ENCODE measurements at places on chromosomes 3 and 15.

DNA sequence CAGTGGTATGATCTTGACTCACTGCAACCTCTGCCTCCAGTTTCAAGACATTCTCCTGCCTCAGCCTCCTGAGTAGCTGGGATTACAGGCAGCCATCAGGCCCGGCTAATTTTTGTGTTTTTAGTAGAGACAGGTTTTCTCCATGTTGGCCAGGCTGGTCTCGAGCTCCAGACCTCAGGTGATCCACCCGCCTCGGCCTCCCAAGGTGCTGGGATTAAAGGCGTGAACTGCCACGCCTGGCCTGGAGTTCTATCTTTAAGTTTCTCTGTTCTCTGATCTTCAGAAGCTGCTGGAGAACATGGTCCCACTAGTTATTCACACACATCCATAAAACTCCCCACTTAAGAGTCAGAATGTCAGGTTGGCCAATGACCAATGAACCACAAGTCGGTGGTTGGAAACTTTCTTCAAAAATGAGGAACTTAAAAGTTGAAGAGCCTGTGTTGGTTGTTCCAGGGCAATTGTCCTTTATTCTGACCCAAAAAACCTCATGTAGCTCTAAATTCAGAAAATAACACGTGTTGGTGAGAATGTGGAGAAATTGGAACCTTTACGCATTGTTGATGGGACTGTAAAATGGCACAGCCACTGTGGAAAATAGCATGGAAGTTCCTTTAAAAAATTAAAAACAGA lies 55.9 kb upstream of the PIK3CB start:
- no peak for DNase-seq

DNA sequence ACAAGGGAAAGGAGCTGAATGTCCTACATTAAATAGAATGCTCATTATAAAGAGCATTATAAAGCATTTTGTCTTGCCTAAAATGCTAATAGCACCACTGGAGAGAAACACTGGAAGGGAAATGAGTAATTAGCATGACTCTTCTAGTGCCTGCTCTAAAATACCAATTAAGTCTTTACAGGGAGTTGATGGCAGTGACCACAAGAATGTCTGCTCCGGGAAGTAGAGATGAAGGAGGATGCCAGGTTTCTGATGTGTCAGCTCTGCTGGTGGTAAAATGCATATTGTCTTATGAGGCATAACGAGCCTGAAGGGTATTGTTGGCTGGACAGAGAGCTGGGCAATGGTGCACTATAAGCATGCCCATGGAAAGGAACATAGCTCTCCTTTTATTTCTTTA lies 49.5 kb downstream of the MYLK start:
- no peak for DNase-seq

- DNase-seq = no peak
Measured at GRCh38 chr3:40267937-40268724, 41.4 kb upstream of the EIF1B start.

DNA sequence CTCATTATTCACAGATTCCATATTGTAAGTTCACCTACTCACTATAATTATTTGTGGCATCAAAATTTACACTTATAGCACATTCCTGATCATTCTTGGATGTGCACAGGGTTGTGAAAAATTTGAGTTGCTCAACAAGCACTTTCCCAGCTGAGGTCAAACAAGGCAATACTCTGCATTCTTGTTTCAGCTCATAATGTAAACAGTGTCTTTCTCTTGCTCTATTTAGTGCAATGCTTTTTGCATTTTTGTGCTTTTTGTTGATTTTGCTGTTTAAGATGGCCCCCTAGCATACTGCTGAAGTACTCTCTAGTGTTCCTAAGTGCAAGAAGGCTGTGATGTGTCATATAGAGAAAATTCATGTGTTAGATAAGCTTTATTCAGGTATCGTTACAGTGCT lies 66.7 kb upstream of the TNIK start:
- DNase-seq = no peak

- no peak for DNase-seq
Measured at GRCh38 chr3:184746131-184747120, 34.6 kb upstream of the MAGEF1 start.

DNA sequence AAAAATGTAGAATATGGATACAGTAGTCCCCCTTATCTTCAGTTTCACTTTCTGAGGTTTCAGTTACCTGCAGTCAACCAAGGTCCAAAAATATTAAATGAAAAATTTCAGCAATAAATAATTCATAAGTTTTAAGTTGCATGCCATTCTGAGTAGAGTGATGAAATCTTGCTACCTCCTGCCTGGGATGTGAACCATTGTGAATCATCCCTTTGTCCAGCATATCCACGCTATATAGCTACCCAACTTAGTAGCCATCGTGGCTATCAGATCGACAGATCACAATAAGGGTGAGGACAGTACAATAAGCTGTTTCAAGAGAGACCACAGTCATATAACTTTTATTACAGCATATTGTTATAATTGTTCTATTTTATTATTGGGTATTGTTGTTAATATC lies 1.2 kb upstream of the LARS2 start:
- no peak for DNase-seq

GRCh38 chr3:193735850-193736249 lies 142.8 kb downstream of the OPA1 start:
- DNase-seq = no peak

DNA sequence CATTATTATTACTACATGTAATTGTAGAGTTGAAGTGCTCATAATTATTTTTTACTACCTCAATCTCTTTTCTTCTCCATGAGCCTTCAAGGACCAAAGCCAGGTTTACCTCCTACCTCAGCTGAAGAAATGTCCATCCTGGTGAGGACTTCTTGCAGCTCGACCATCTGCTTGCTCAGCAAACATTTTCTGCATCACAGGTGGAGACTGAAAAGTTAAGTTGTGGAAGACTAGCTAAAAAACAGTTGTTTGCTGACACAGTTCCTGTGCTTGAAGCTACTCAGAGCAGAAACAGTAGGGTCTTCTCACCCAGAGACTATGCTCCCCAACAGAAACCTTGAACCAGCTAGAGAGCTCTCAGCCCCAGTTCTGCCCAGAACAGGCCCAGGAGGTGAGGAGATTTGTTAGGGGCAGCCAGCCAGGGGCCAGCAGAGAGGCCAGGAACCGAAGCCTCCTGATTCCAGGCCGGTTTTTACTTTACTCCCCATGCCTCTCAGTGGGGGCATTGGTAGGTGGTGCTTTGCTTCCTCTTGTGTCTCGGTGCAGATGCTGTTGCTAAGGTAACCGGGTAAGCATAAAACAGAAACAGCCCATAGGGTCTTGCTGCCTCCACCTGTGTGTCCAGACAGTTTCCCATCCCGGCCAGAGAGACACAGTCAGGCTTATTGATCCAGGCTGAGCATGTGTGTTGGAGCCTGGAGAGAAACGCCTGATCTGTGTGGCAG lies 54.9 kb downstream of the CCNL1 start:
- no peak for DNase-seq

GRCh38 chr15:40108061-40108854 lies 421 bp downstream of the BMF start:
- DNase-seq = no peak

GRCh38 chr15:36642311-36642710 lies 62.9 kb downstream of the CDIN1 start:
- DNase-seq = no peak

- DNase-seq = no peak
Measured at GRCh38 chr3:55524565-55525244, 37.6 kb upstream of the WNT5A start.

DNA sequence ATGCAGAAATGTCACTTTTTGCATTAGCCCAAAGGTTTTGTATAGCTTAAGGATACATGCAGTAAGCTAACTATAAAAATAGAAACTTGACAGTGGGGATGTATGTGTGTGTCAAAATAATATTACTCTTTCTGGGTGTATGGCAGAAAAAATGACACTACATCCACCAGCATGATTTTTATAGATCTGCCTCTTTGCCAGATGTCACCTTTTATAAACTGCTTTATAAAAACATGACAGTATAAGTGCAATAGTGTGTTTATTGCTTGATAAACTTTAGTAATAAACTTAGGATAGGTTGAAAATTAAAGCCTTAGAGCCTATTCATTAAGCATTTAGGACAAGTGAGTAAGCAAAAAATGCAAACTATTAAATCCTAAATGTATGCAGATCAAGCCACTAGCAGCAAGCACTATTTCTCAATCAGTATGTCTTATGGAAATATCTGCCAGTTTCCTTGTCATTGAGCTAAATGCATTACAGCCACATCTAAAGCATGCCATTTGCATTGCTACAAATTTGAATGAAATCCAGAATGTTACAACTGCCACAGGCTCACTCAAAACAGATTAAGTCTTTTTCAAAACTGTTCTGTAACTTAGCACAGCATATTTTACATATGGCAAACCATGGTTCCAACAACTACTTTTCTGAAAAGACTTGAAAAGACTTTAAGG lies 935.0 kb downstream of the FHIT start:
- DNase-seq = no peak

DNA sequence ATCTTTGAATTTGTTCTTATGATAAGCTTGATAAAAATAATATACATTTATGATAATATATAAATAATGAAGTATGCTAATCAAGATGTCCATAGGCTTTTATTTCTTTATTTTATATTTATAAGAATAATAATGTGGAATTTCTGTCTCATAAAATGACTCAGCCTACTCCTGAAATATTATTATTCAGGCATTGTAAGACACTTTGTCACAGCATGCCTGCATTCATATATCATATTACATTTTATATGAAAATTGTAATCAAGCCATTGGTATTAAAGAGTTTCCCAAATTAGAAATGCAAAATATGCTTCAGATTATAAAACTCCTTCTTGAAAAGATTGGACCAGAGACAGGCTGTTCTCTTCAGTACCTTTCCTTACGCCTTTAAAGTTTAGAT lies 1303.7 kb upstream of the CADM2 start:
- DNase-seq = no peak

DNA sequence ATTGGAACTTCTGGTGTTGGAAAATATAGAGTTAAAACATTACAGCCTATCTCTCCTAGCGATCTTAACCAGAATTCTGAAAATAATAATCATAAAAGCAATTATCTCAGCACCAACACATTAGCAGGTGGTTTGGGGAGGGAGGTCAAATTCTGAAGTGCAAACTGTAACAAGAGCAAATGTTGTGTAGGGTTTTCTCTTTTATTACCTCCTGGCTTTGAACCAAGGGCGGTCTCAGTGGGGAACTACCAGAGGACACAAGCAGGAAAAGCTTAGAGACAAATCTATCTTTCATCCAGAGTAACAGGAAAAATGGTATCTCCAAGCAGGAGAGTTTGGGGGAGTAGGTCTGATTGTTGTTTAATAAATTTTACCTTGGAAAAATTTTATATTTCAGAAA lies 5.5 kb upstream of the ARRDC4 start:
- no peak for DNase-seq

DNA sequence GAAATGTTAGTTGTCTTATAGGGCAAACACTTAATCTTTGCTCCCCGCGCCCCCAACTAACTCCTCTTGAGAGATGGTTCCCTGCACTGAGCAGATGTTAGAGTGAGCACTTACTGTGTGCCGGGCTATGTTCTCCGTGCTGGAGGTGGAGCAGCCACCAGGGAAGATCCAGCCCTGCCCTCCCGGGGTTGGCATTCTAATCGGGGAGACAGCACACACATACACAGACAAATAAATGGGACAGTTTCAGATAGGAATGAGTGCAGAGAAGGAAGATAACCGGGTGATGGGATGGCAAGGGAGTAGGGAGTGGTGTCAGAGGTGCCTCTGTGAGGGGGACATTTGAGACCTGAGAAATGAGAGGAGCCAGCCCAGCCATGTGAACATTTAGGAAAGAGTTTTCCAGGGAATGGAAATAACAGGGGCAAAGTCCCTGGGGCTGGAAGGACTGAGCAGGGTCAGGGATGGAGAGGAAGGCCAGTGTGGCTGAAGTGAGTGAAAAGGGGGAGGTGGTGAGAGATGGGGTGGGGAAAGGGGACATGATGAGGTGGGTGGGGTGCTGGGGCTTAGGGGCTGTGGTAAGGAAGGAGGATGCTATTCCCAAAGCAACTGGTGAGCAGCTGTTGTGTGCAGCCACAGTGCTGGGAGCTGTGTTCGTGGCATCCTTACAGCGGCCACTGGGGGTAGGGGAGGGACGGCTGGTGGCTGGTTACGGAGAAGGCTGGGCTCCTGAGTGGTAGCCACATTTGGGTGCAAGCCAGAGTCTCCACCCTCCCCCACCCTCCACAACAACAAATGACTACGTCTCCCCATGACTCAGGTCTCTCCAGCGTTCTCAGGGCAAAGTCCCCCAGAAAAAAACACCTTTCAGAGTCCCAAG lies 15.4 kb upstream of the FGD5 start:
- no peak for DNase-seq

GRCh38 chr15:70170096-70170699 lies 72.5 kb upstream of the TLE3 start:
- DNase-seq = no peak

- DNase-seq = no peak
Measured at GRCh38 chr15:29039466-29040369, 153.9 kb downstream of the APBA2 start.

DNA sequence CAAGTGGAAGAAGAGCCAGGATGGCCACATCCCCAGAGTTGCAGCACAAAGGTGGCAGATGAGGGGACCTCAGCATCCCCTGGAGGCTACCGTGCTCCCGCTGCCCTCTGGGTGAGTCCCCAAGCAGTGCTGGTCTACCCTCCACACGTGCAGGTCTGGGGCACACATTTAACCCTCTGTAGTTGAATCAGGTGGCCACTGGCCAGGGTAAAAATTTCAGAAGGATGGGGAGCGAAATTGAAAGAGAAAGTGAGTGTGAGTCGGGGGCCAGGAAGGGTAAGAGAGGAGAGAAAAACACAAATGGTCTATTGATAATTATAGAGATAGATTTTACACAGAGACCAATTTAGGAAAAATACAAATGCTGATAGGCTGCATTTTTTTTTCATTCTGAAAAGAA lies 139.5 kb upstream of the EIF1B start:
- no peak for DNase-seq

DNA sequence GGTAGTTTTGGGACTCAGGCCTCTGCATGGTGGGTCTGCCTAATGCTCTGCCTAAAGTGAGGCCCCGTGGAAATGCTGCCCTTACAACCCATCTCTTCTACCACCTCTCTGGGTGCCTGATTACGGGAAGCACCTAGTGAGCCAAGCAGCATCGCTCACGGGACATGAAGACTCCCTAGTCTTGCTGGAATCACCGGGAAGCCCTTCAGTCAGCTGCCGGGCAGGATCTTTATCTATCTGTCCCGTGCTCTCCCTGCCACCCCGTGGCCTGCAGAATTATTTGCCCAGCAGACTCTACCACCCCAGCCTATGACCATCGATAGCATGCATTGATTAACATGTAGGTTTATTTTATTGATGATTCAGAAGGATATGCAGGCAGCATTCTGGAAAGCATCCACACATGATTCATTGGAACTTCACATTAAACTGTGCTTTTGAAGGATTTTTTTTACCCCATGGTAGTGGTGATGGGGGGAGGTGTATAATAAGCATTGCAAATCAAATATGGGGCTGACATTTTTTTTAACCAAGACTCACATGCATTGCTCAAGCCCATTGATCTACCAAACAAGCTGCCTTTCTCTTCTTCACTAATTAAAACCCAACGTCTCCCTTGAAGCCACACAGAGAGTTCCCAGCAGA lies 63.1 kb downstream of the ATP2B2 start:
- DNase-seq = no peak
